Esophagus squamous epithelium (tissue), 5 donors: ENCODE measurements at places on chromosomes 7 and 10.

GRCh38 chr10:78533098-78533497 lies 499.4 kb downstream of the RPS24 start:
- DNase-seq: no peak

- no peak for DNase-seq
These were observed 81.9 kb upstream of the DYNC1I1 start for GRCh38 chr7:95690367-95690947.

DNA sequence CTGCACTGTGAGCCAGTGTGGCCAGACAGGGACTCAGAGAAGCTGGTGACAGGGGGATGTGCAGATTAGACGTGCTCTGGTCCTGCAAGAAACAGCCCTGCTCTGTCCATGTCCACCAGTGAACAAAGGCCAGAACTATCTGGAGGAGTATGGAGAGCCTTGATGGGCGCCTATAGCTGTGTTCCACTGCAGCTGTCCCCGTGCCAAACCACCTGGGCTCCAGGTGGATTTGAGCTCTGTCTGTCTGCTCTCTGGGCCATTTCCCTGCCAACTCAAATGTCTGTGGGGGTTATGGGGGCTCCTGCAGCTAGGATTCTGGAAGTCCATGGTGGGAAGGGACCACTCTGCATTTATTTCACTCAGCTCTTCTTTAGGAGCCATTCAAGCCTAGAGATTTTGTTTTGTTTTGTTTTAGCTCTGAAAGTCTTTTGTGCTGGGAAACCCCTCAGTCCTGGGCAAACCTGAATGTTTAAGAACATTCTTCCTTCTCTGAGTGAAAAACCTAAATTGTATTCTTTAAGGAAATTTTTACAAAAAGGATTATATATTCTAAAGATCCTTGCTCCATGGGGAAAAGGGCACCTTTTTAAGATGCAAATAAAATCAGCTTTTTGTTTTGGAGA lies 1039.5 kb upstream of the SORCS1 start:
- DNase-seq: no peak

- DNase-seq: no peak
These were observed 629.3 kb upstream of the NRP1 start for GRCh38 chr10:33963729-33964128.

DNA sequence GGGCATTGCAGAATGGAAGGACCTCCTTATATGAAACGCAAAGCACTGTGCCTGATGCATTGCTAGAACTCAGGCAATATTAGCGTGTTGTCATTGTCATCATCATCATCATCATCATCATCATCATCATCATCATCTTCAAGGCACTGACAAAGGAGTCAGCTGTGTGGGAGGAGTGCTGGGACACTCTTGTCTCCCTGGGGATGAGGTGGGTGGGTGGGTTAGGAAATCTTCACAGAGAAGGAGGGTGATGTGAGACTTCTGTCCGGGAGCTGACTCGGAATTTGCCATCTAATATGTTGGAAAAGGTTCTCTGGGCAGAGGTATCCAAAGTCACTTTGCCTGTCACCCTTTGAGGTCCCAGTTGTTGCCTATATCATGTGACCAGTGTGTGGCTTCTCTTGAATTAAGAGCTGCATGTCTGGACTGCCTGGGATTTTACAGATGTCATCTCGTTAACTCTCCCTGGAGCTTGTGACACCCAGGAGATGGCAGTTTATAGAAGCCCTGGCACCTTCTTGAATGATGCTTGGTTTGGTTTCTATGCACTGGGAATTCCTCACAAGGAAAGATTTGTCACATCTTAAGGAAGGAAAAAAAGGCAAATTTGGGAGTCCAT lies 7.1 kb downstream of the HTRA1 start:
- no peak for DNase-seq

GRCh38 chr7:112708236-112708635 lies 82.0 kb downstream of the TMEM168 start:
- DNase-seq: no peak

- DNase-seq: no peak
These were observed 71.3 kb upstream of the TES start for GRCh38 chr7:116139007-116139406.

- DNase-seq: no peak
These were observed 14.5 kb upstream of the ZNF282 start for GRCh38 chr7:149180722-149181449.

DNA sequence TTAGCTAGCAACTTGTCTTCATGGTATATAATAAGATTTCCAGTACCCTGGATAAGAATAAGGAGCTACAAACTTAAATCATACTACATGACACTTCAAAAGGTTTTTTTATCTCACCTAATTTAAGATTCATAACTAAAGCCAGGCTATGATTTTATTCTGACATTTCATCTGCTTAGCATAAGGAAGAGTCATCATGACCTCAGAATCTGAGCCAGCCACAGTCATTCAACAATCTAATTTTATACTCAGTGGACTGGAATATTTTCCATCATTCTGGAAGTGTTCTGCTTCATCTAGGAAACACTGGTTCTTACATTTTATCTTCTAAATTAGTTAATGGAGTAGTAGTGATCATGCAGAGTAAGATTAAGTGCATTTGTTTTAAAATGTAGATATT lies 102.1 kb upstream of the KCND2 start:
- DNase-seq: no peak

- DNase-seq: no peak
These were observed 27.7 kb downstream of the CCM2 start for GRCh38 chr7:45027774-45028114.

DNA sequence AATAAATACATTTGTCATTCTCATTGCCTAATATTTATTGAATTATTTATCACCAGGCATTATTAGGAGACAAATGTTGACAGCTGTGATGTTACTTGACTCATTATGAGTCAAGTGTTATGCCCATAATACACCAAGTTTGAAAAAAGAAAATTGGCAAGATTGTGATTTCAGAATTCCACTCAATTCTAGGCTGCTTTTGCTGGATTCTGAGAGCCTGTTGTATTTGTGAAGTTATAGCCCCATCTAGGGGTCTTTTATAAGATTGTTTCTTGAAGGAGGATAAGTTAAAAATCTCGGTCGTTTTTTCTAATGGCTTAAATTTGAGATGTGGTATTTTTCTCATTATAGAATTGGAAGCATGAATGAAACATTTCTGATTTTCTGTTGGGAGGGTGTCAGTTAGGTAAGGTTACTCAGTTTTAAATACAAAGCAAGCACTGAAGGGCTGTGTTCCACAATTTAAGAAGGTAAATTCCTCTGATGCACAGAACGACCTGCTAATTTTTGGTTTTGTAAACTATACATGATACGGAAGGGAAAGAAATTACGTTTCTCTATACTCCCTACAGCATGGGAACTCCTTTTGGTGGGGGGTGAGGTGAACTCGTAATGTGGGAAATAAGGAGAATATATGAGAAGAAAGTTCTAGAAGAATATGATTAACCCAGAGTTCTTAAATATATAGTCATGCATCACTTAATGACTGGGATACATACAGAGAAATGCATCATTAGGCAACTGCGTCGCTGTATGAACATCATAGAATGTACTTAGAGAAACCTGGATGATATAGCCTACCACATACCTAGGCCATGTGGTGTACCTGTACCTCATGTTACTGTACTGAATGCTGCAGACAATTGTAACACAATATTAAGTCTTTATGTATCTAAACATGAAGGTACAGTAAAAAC lies 2.6 kb downstream of the STK31 start:
- no peak for DNase-seq

GRCh38 chr10:84590327-84591193 lies 262.2 kb downstream of the CCSER2 start:
- no peak for DNase-seq

GRCh38 chr7:17940951-17941431 lies 697 bp upstream of the SNX13 start:
- no peak for DNase-seq

DNA sequence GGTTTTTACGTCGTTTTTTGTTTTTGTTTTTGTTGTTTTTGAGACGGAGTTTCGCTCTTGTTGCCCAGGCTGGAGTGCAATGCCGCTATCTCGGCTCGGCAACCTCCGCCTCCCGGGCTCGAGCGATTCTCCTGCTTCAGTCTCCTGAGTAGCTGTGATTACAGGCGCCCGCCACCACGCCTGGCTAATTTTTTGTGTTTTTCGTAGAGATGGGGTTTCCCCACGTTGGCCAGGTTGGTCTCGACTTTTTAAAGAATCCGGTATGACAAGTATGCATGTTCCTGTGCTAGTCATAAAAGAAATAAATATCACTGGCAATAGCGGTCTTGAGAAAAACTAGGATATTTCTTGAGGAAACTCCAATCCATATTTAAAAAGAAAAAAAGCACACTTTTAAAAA lies 2.7 kb upstream of the ARL4A start:
- no peak for DNase-seq

DNA sequence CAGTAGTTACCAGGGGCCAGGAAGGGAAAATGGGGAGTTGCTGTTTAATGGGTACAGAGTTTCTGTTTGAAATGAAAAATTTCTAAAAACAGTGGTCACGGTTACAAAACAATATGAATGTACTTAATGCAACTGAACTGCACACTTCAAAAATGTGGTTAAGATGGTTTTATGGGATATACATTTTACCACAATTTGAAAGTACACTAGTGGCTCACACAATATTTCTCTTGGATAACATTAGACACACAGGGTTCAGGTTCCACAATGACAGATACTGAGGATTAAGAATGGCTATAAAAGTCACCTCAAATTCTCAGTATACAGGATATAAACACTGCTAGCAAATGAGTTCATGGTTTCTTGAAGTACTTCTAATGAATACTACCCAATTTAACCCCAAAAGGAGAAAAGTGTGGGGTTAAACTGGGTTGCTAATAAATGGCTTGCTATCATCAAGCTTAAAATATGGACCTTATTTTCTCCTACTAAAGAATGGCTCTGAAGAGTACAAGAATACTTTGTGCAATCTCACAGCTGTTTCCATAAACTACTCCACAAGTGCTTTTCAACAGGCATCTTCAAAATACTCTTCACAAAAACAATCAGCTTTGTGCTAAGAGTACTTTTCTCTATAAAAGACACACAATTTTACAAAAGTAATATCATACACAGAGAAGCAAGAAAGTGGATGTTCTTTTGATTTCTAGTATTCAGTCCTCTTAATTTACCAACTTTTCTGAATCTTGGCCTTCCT lies 92.9 kb downstream of the SRPK2 start:
- DNase-seq: no peak

- no peak for DNase-seq
These were observed 27.4 kb upstream of the GNAI1 start for GRCh38 chr7:80107278-80107677.

GRCh38 chr7:142927085-142927745 lies 6.3 kb downstream of the TRPV5 start:
- DNase-seq: no peak

- no peak for DNase-seq
These were observed 28.3 kb downstream of the RAMP3 start for GRCh38 chr7:45185864-45186250.

- no peak for DNase-seq
These were observed 13.9 kb upstream of the PLXNA4 start for GRCh38 chr7:132590162-132590561.

DNA sequence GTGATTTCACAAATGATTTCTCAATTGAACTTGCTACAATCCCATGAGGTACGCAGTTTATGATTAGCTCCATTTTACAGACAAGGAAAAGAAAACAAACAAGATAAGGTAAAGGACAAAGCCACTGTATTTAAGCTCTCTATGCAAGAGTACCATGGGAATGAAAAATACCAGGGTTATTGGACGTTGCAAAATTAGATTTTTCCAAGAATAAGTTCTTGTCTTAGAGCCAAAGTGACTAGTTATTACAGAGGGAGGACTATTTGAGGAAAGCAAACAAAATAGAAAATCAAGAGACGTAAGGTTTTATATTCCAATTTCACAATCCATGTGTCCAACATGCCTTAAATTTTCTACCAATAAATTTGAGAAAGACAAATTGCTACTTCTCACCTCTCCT lies 97.9 kb upstream of the PTN start:
- DNase-seq: no peak

GRCh38 chr7:2173189-2173827 lies 59.4 kb downstream of the MAD1L1 start:
- DNase-seq: no peak

GRCh38 chr10:76086170-76086760 lies 654.8 kb downstream of the LRMDA start:
- DNase-seq: no peak

- DNase-seq: no peak
These were observed 28.4 kb upstream of the CBLL1 start for GRCh38 chr7:107715531-107715930.

DNA sequence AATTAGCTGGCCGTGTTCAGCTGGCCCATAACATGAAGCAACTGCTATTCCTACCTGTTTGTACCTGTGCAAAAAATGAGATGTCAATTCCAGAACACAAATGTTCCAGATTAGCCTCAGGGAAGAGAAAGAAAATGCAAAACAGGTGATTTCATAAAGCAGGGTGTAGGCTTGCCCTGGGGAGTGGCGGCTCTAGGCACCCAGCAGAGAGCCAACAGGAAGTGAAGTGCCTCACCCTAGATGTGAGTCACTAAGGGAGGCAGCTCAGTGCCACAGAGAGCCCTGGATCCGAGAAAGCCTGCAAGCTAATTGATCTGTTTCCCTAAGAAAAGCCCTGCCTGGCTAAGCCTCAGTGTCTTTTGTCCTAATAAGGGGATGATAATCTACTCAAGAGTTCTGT lies 240.0 kb downstream of the ARHGAP21 start:
- no peak for DNase-seq

GRCh38 chr7:22569586-22570321 lies 69.8 kb upstream of the STEAP1B start:
- DNase-seq: no peak

DNA sequence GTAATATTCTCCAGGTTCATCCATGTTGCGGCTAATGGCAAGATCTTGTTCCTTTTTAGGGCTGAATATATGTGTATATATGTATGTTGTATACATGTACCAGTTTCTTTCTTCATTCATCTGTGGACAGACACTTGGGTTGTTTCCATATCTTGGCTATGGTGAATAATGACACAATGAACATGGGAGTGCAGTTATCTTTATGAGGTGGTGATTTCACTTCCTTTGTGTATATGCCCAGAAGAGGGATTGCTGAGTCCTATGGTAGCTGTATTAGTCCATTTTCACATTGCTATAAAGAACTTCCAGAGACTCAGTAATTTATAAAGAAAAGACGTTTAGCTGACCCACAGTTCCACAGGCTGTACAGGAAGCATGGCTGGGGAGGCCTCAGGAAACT lies 17.1 kb upstream of the TSPAN15 start:
- no peak for DNase-seq

- DNase-seq: no peak
These were observed 765 bp downstream of the SLC25A40 start for GRCh38 chr7:87875151-87876039.

DNA sequence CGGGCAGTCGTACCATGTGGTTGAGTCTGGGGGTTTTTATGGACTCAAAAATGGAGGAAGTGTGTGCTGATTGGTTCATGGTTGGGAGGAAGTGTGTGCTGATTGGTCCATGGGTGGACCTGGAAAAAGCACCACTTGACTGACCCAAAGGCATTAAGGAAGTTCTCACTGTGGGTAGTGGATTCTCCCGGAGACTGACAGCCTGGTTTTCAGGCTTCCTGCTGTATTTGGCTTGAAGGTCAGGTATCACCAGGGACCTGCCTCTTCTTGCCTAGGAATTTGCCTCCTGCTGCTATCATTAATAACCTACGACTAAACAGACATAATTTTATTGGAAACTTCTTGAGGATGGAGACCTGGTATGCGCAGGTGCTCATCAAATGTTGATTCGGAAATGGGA lies 268.8 kb upstream of the LRGUK start:
- DNase-seq: no peak

- no peak for DNase-seq
These were observed 444.1 kb upstream of the LRRN3 start for GRCh38 chr7:110646804-110647203.
